NCI-H146 (cell line): ENCODE measurements at places on chromosomes 1 and 21.

DNA sequence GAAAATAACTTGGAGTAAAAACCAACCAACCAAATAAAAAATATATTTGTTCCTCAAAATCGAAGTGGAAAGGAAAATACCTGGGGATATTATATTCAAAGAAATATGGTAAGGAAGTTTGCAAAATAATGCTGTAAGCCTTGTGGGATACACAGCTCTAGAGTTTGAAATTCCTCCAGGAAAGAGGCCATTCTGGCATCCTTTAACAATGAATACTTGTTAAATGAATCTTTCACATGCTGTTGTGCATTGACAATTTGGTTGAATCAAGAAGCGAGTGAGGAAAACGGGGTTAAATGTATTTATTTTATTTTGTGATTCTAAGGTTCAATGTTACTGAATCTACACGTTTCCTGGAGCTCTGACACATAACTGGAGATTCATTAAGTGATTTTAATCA is 30.5 kb upstream of the NTNG1 start:
- no peak for DNase-seq

- DNase-seq, result no peak
These were observed 66.8 kb upstream of the SLC44A3 start for GRCh38 chr1:94753171-94753972.

DNA sequence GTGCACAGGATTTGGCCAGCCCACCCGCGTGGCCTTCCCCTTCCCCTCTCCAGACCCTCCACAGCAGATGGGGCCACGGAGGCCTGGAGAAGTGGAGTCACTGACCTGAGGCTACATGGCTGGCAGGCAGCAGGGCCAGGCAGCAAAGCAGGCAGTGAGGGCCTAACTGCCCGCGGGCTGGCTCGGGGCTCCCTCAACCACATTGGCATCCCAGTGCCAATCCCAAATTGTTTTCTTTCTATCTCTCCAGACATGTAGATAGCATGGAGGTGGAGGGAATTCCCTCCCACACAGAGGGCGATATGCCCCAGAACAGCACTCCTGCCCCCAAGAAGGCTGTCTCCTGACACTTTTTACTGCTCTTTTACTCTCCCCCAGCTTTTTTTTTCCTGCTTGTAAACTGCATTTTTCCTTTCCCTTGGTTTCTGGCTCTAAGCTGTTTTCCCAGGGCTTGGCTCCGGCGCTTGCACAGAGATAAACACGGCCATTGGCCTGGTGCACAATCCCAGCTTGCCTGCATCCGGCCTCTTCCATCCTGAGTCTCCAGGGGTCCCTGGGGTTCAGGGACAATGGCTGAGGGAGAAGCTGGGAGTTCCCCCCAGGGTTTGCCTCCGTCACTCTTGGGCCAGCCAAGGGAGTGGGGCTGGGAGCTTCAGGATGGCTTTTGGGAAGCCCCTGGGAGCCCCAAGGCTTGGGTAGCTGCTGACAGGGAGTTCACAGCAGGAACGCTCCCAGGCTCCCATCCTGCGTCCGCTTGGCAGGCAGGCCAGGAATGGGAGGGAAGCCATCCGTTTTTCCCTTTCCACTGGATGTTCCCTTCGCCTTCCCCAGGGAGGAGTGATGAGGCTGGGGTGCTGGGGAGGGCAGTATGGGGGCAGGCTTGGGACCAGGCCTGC is 7.0 kb downstream of the EPHX1 start:
- DNase-seq, result no peak

DNA sequence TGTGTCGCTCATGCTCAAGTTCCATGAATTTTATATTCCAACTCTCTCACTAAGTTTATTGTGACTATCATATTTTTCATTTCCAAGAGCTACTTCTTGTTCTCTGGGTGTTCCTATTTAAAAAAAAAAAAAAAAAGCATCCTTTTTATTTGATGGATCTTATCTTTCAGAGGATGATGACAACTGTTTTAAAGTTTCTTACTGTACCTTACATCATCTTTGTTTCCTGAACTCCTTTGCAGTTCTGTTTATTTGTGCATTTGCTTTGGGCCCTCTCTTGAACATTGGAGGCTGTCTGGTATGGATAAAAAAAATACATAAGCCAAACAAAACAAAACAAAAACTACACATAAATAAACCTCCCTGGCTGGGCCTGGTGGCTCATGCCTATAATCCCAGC is 32.1 kb upstream of the FAM20B start:
- no peak for DNase-seq
